ENCODE measurements at places on chromosomes 16 and 17.

DNA sequence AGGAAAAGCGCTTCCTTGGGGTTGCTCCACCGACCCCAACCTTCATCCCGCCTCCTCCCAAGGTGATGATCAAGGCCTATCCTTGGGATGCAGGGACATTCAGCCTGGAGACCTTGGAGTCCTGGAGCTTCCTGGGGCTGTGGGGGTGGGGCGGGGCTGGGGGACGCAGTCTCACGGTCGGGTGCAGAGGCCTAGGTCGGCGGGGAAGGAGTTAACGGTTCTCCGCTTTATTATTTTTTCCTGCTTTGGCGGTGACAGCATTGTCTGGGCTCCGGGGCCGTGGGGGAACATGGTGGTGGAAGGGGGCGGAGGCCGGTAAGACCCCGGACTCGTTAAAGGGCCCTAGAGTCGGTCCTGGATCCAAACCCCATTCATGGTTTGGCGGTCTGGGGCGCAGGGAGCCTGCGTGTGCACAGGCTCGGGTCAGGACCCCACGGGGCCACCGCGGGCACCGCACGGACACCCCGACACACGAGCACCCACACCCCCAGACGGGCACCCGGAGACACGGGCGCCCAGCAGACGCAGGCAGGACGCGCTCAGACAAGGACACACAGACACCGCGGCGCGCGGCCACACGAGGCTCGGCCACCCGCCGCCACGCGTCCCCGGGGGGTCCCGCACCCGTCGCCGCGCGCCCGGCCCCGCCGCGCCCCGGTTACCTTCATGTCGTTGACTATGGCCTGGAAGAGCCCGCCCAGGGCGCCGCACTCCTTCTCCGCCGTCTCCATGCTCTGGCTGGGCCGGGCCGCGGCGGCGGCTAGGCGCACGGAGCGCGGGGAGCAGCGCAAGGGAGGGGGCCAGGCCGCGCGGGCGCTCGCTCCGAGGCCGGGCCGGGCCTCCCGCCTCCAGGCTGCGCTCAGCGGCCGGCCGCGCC lies 554 bp downstream of the MTSS2 start:
- peak; percentile 56 for DNase-seq

DNA sequence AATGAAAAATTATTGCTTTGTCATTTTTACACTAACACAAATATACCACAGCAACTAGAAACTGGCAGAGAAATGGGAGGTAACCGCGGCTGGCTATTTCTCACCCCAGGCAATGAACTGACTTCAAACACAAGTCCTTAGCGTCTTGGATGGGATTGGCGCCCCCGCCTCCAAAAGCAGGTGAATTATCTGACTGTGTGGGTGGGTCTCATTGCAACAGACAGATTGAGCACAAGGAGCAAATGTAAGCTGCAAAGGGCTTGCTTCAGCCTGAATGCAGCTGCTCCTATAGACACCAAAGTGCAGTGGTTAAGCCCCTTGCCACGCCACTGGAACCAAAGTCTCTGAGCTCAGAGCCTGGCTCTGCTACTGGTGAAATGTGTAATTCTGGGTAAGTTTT lies 225.0 kb downstream of the XYLT1 start:
- no peak for DNase-seq

DNA sequence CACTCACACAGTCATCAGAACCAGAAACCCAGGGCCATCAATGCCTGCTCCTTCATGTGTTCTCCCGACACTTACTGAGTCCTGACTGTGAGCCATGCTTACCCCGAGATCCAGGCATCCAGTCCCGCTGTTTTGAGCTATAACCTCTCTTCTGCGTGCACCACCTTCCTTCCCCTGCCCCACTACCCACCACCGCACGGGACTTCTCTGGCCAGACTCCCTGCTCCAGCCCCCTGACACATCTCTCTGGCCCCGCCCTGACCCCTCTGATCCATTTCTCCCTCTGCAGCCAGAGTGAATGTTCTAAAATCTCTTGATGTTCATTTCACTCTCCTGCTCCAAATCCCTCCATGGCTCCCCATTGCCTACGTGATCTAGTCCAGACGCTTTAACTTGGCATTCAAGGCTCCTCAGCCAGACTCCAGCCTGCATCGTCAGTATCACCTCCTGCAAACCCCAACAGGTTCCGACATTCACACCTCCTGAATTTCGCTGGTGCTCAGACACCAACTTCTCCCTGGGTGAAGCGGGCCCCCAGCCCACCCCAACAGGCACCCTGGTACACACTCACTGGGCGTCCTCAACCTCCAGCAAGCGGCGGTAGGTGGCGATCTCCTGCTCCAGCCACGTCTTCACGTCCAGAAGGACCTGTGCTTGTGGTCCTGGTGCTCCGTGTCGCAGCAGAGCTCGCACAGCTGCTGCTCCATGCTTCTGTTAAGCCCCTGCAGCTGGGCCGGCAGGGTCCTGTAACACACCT lies 3.1 kb upstream of the KRT17 start:
- DNase-seq, result peak; percentile 13

DNA sequence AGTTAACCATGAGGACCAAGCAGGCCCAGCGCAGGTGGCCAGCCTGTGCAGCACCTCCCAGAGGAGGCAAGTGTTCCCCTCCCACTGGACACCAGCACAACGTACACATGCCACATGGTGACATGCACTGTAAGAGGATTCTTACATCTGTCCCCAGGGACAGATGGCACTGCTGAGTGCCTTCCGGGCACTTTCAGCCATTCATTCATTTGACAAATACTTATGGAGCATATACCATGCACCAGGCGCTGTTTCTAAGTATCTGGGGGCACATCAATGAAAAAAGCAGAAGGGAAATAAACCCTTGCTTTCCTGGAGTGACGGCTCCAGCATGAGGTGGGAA lies 79.6 kb downstream of the GAS7 start:
- no peak for DNase-seq

GRCh38 chr16:89187770-89188392 lies 12.5 kb downstream of the SLC22A31 start:
- DNase-seq, result peak; percentile 27

- DNase-seq, result no peak
Observed at GRCh38 chr17:34519282-34519681, 60.1 kb upstream of the TMEM132E start.

DNA sequence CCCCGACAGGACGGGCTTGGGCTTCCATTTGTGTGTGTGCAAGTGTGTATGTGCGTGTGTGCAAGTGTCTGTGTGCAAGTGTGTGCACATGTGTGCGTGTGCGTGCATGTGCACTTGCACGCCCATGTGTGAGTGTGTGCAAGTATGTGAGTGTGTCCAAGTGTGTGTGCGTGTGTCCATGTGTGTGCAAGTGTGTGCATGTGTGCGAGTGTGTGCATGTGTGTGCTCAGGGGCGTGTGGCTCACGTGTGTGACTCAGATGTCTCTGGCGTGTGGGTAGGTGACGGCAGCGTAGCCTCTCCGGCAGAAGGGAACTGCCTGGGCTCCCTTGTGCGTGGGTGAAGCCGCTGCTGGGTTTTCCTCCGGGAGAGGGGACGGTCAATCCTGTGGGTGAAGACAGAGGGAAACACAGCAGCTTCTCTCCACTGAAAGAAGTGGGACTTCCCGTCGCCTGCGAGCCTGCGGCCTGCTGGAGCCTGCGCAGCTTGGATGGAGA lies 23.1 kb upstream of the ITGAX start:
- no peak for DNase-seq

GRCh38 chr16:89063768-89064320 lies 29.8 kb upstream of the ACSF3 start:
- DNase-seq, result no peak

DNA sequence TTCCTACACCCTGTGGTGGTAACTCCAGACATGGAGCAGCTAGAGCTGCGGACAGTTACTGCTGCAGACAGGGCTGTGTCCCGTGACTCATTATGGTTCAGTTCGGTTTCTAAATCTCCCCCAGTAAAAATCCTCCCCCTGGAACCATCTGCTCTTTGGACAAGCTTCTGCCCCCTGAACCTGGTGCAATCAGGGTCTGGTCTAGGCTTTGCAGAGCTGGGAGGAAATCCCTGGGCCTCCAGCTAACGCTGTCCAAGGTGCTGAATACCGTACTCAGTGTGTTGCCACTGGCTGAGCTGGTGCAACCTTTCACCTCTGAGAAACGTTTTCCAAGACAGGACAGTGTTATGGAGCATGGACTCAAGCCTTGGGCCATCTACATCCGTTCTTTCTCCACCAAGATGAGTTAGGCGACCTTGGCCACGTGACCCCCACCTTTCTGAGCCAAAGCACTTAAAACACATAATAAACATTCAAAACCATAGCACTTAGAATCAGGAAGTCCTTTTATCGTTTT lies 142.0 kb downstream of the CPPED1 start:
- DNase-seq, result peak; percentile 64

DNA sequence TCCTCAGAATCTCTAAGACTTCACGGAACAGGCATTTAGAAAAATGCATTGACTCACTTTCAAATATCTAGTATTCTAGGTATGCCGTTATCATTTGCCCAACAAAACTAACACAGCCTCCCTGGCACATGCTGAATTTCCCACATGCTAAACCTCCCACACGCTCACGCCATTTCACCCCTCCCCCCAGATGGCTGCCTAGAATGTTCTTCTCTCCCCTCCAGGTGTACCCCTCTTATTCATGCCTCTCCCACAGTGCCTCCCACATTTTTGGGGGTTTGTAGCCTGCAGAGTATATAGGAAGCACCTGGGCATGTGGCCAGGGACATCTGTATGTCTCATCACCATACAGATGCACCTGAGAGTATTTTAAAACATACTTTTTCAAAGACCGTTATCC lies 38.2 kb upstream of the ICAM2 start:
- no peak for DNase-seq

- peak; percentile 88 for DNase-seq
Observed at GRCh38 chr17:77391668-77392375, 251.1 kb downstream of the SEC14L1 start.

DNA sequence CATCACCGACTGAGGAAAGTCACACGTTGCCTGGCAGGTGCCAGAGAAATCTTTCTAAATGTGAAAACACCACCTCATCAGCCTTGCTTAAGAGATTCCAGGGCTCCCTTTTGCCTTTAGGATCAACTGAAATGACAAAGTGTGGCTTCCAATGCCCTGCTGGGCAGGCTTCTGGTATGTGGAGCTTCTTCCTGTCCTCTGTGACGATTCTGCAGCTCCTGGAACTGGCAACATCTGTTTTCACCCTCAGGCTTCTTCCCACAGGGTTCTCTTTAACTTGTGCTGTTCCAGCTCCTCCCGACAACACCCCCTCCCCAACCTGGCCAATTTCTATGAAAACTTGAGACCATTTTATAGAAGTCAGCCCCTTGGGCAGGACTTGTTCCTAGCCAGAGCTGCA lies 4.8 kb upstream of the ZDHHC1 start:
- no peak for DNase-seq
